ENCODE measurements at places on chromosomes 4 and X.
A peak's percentile ranks its signal among the peaks of the same experiment; 100 is the strongest.

- no peak for DNase-seq
Observed at GRCh38 chrX:66408507-66408906, 230.4 kb downstream of the EDA2R start.

DNA sequence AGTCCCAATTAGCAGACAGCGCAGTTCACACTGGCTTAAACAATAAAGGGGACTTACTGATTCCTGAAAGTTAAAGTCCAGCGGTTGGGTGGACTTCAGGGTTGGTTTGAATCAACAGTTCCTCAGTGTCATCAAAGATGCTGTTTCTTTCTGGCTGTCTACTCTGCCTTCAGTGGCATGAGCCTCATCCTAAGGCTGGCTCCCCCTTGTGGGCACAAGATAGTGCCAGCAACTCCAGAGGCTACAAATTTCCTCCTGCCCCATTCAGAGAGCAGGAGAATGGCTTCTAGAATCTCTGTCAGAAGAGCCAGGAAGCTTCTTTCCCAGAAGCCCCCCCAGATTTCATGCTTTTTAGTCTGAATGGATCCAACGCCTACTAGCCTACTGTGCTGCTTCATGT is 82.4 kb upstream of the MTM1 start:
- DNase-seq, result no peak

GRCh38 chrX:153659268-153659667 is 12.3 kb downstream of the DUSP9 start:
- no peak for DNase-seq

GRCh38 chr4:180335566-180335965 is 1907.6 kb upstream of the TENM3 start:
- no peak for DNase-seq

DNA sequence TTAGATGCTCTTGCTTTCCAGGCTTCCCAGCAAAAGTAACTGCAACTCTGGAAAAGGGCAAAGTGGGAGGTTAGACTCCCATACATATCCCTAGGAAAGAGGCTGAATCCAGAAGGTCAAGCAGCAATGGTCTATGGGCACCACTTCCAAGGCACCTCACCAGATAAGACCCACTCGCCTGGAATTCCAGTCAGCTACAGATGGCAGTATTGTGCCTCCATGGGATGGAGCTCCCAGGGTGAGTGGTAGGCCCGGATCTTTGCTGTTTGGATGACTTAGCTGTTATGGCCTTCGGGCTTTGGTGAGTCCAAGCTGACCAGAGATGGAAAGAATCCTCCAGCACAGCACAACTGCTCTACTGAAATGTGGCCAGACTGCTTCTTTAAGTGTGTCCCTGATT is 688.0 kb downstream of the PCDH19 start:
- no peak for DNase-seq

GRCh38 chrX:2521092-2521926 is 20.5 kb upstream of the DHRSX start:
- no peak for DNase-seq

- no peak for DNase-seq
Observed at GRCh38 chrX:2677764-2678163, 13.3 kb upstream of the CD99 start.

DNA sequence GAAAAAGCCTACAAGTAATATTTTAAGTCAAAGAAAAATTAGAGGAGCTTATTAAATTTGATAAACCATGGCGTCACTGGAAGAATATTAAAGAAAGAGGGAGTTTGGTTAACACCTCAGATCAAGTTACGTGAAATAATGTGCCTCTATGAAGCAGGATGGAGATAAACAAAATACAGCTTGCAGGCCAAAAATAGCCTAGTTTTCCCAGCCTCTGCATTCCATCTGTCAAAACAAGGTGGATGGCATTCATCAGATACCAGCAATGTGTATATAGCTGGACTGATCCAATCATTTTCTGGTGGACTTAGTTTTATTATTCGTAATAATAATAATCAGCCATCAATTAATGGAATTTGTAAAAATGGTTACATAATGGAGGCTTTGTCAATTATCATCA is 230.7 kb downstream of the NR3C2 start:
- no peak for DNase-seq

- DNase-seq, result no peak
Observed at GRCh38 chr4:83725336-83726085, 189.6 kb downstream of the GPAT3 start.

DNA sequence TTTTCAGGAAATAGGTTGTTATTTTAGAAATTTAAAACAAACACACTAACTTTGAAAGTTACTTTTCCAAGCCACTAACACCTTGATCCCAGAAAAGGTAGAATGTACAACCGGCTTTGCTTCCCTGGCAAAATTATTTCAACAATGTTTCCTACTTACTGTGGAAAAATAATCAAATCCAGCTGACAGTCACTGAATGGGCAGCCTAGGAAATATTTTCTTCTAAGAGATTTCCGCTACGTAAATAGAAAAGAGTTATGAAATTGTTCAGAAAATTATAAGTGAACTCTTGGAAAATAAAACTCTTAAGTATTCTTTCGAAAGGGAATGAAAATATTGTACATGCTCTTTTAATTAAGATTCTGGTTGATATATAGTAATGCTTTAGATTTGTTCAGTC is 195.7 kb downstream of the GASK1B start:
- no peak for DNase-seq

DNA sequence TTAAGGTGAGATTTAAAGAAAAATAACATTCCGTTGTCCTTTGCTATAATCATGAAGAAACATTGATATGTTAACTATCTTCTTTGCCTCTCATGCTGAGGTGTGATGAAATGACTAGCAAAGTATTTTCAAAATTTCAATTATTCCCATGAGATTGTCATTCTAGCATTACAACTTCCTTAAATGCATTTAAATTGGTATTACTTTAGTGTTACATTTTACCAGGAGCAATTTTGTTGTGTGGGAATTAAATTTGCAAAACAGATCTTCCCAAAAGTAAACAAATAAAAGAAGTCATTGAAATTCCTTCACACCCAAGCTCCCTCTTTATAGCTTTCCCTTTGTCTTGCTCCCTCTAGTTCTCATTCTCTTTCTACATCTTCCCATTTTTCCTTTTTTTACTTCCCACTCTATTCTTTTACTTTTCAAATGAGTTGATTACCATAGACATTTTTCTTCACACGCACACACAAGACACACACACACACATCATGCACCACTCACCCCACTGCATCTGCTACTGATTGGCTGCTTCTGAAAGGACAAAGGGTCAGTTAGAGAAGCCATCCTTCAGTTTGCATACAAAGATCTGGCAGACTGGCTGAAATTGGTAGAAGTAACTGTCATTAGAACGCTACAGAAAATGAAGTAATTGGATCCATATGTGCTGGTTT is 10.0 kb upstream of the APELA start:
- DNase-seq, result peak; percentile 35

DNA sequence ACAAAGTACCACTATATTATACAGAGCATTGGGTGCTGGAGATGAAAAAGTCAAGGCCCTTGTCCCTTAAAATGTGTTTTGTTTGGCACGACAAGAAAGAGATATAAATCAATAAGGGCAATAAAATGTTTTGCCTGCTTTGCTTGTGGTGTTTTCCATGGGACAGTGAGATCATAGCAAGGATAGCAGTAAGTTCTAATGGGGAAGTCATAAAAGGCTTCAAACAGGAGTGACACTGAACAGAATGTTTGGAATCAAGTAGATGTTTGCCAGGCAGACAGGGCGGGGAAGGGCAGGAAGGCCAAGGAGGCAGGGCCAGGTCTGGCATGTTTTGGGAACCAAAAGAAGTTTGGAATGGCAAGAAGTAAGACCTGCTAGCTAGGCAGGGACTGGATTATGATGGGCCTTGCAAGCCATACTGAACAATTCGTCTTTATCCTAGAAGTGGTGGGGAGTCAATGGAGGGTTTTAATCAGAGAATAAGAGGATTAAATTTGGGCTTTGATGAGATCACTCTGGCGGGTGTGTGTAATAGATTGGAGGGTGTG is 16.4 kb downstream of the FGF2 start:
- no peak for DNase-seq

- no peak for DNase-seq
Observed at GRCh38 chr4:102022343-102022742, 231.8 kb downstream of the BANK1 start.

DNA sequence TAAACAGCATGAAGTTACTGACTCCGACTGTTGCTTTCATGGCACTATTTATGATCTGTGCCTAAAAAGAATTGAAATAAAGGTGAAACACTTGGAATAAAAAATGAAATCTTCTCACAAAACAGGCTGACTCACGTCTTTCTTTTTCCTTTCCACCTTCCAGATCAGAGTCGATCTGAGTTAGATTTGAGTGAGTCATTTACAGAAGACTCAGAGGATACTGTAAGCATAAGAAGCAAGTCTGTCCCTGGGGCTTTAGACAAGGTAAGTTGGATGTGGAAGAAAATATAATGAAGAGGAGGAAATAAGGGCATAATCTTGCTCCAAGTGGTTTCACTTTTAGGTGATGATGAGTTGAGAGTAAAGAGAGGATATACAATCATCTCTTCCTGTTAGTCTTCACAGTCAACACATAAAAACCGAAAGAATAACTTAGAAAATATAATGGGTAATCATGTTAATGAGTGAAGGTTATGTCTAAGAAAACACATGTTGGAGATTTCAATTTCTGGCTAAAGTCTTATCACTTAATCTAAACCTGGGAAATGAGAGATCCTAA is 89.7 kb downstream of the SYTL5 start:
- no peak for DNase-seq

- DNase-seq, result no peak
Observed at GRCh38 chr4:93828995-93829819, 654 bp downstream of the ATOH1 start.

GRCh38 chr4:35760807-35761206 is 483.5 kb downstream of the ARAP2 start:
- no peak for DNase-seq

DNA sequence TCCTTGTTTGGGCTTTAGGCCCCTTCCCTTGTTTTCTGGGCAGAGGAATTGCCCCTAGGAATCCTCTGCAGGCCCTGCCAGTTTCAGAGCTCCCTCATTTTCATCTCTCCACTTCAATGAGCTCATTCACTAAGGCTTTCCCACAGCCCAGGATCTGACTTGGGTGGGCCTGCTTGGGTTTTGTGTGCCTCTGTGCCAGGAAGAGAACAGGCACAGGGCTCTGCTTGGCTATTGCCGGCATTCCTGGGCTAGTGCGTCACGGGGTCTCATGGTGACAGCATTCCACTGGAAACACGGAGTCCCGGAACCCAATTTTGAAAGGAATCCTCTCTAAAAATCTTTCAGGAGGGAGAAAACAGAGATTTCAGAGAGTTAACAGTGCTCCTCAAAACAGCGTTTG is 150.5 kb downstream of the VCX3A start:
- no peak for DNase-seq

DNA sequence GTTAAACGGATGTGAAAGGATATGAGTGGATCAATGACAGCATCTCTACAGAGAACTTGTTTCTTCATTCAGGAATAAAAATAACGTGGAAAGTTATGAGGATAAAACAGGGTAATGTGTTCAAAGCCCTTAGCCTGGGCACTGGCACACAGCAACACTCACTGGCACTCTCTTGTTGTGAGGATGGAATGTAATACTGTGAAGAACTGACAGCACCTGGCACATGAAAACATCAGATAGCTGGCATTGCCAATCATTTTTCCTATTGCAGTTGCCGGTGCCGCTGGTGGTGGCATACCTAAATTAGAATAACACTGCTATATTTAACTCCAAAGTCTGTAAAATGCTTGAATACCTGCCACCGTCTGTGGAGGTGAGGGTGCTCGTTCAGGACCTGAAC is 1061.2 kb downstream of the DMD start:
- DNase-seq, result no peak

DNA sequence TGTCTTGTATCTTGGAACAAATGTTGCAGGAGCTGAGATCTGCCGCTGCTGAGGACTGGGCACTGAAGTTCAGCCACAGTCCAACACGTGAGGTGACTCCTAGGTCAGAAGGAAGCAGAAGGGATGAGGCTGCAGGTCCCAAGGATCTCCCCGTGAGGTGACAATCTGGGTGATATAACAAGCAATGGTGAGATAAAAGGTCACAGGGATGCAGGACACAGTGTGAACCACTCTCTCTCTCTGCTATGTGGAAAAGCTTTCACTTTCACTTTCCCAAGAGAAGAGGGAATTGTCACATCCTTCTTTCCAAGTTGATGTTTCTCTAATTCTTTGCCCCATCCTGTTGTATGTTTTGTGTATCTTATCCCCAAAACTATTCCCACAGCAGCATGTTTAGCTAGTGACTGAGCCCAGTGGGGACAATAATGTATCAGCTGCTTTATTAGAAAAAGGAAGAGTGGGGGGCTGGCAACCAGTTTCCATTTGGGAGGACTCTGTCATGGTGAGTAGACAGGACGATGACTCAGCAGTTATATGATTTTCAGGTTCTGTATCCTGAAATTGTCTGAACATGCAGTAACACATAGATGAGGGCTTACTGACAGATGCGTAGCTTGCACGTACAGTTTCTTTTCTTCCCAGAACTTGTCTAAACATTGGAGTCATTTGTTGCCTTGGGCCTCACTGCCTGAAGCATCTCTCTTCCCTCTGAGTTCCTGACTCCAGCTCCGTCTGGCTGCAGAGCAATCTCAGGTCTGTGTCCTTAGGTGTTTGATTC is 1415.8 kb upstream of the TENM3 start:
- no peak for DNase-seq

GRCh38 chr4:24975510-24975909 is 55.2 kb downstream of the LGI2 start:
- DNase-seq, result no peak

DNA sequence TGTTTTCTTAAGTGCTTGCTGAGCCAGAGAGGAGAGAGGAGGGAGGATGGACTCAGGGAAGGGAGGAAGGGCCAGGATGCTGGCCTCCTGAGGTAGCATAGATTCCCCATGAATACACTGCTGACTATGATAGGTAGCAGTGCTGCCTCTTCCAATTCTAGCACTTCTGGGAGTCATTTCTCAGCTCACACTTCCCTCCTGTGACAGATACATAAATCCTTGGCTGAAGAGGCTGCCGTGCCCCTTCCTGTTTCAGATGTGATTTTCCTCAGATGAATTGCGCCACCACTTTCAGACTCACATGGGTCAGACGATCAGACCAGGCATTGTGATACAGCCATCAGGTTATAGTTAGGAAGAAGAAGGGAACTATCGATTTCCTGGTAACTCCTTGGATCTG is 22.4 kb downstream of the TSC22D3 start:
- DNase-seq, result no peak

GRCh38 chrX:48491809-48492208 is 15.8 kb downstream of the FTSJ1 start:
- DNase-seq, result no peak

DNA sequence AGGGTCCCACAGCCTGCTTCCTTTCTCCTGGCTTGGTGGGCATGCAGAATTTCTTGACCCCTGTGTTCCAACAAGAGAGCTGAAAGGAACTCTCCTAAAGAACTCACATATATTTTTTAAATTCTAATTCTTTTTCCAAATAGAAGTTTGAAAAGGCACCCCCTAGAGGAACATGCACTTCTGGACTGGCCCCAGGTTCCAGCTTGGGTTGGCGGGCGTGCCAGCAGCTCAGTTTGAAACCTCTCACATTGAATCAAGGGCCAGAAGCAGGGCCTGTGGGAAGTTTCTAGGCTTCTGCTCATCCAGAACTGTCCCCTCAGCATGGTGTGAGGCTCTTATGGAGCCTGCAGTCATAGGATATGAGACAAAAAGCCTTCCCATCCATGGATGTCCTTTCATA is 132.6 kb downstream of the ATG4A start:
- DNase-seq, result no peak

- DNase-seq, result no peak
Observed at GRCh38 chr4:60485276-60485675, 714.9 kb upstream of the ADGRL3 start.

All from NT2/D1 (cell line).